ENCODE measurements at places on chromosomes 6 and 20.

GRCh38 chr6:13453771-13454251 is 33.6 kb downstream of the GFOD1 start:
- DNase-seq, result no peak

GRCh38 chr20:2872459-2873009 is 747 bp upstream of the PTPRA start:
- peak; percentile 75 for DNase-seq

DNA sequence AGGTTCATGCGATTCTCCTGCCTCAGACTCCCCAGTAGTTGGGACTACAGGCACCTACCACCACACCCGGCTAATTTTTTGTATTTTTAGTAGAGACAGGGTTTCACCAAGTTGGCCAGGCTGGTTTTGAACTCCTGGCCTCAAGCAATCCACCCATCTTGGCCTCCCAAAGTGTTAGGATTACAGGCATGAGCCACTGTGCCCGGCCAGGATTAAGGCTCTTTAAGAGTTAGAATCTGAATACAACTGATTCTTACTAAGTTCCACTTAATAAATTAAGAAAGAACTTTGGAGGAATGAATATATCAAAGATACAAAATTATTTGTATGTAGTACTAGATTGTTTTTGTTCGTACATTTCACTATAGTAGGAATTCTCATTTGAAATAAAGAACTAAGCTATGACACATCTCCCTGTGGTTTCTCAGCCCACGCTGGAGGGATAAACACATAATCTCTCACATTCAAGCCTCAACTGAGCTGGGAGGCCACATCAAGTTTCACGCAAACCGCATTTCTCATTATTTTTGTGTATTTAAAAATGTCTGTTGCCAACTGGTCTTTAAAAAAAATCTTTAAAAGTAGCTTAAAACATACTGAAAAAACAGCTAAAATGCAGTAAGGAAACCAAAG is 34.2 kb downstream of the DTNBP1 start:
- no peak for DNase-seq

DNA sequence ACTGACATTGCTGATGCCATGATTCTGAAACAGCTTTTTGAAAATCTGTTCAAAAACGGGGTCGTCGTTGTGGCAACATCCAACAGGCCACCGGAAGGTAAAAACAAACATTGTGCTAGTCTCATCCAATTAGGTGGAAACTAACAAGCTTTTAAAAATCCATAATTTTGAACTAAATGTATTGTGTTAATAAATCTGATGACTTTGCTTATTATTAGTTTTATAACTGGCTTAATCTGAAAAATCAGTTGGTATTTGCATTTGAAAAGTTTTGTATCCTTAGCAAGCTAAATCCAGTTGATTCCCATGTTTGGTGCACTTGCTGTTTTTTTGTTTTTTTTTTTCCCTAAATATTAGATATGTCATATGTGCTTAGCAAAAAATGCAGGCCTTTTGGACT is 71.4 kb downstream of the AFG1L start:
- no peak for DNase-seq

GRCh38 chr6:33314515-33314942 is 651 bp upstream of the TAPBP start:
- peak; percentile 73 for DNase-seq

DNA sequence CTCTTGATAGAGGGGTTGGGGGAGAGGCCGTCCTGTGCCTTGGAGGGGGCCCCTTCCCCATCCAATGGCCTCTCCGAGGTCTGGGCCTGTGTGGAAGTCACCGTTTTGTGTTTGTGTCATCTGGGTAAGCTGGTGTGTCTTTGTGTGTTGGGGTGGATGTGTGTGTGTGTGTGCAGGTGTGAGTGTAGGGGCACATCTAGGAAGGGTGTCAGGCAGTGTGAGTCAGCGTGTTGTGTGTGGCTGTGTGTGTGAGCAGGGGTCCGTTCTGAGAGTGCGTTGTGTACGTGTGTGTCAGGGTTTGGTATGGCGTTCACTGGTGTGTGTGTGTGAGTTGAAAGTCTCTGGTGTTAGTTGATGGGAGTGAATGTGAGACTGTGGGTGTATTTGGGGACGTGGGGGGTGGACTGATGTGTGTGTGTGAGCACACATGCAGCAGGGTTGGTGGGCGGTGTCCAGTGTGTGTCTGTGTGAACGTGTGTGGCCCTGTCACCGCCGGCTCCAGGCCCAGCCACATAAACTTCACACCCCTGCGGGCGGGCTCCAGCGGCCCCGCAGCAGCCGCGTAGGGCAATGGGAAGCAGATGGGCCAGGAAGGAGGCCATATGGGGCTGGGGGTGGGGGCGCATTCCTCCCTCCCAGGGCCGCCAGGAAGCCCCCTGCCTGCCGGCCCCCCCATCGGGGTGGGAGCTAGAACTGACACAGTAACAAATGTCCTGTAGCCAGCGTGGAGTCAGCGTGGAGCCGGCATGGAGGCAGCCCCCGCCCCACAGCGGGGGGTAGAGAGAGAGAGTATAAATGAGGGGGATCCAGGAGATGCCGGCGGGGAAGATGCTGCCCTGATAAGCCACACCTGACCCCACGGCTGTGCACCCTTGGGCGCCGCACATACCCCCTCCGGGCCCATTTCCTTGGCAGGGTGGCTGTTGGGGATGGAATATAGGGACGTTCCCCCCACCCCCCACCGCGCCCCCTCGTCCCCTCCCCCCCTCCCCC is 32.1 kb downstream of the SNAI1 start:
- peak; percentile 73 for DNase-seq

- no peak for DNase-seq
These were observed 60.5 kb downstream of the CD83 start for GRCh38 chr6:14178083-14178445.

DNA sequence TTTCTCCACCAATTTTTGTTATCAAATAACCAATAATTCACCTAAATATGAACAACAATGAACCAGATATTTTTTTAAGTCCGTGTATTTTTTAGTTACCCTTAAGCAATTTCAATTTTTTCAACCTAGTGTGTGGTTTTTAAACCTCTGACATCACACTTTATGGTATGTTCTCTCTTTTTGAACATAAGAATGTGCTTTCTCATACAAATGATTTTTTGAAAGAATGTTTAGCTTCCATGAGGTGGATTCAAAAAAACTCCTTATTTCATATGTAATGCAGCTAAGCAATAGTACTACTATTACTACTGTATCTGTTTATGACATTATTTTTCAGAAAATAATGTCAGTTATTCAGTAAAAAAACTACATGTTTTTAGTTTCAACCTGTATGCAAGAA is 19.4 kb upstream of the MEI4 start:
- DNase-seq, result no peak

DNA sequence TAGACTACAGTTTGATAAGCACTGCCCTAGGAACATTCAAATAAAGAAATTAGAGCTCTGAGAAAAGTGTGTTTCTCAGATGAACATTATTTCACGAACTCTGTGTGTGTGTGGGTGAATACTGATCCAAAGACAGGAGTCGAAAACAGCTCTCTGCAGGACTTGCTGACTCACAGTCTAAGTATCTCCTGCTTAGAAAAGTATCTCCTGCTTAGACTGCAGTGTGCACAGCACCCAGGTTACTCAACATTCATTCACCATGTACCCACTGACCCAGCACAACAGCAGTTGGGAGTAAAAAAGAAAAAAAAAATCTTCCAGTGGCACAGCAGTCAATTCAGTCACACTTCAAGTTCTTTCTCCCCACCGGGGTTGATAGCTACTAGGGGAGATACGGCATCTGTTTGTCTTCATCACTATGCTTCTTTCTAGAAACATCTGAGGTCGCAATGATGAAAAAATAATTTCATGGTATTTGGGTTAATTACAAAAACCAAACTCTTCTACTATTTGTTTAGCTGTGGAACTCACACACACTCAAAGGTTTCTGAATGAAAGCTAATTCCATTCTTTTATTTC is 48.0 kb downstream of the GCLC start:
- DNase-seq, result no peak

- DNase-seq, result no peak
These were observed 164.3 kb upstream of the TFAP2D start for GRCh38 chr6:50549026-50549425.

DNA sequence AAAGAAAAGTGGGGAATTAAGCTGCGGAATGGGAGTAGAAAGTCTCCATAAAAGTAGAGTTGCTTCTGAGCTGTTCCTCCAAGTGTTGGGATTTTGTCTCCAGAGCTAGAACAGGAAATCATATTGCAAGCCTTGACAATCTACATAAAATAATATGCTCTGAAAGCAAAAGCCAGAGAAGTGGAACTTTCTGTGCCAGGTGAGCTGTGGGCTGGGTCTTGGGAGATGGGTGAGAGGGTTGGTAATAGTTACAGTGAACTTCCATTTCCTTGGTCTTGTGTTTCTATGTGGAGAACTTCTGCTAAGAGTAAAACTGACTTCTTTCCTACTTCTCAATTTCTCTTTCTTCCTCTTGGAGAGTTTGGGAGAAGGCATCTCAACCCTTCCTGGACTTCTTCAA is 6.3 kb upstream of the HMGN4 start:
- no peak for DNase-seq

- no peak for DNase-seq
These were observed 120.7 kb upstream of the ADGRF1 start for GRCh38 chr6:47162793-47163192.

- DNase-seq, result no peak
These were observed 109.2 kb upstream of the PTPN1 start for GRCh38 chr20:50400705-50401586.

- no peak for DNase-seq
These were observed 119.4 kb upstream of the GJE1 start for GRCh38 chr6:142013287-142013686.

GRCh38 chr20:49785852-49786175 is 26.8 kb upstream of the SLC9A8 start:
- no peak for DNase-seq

DNA sequence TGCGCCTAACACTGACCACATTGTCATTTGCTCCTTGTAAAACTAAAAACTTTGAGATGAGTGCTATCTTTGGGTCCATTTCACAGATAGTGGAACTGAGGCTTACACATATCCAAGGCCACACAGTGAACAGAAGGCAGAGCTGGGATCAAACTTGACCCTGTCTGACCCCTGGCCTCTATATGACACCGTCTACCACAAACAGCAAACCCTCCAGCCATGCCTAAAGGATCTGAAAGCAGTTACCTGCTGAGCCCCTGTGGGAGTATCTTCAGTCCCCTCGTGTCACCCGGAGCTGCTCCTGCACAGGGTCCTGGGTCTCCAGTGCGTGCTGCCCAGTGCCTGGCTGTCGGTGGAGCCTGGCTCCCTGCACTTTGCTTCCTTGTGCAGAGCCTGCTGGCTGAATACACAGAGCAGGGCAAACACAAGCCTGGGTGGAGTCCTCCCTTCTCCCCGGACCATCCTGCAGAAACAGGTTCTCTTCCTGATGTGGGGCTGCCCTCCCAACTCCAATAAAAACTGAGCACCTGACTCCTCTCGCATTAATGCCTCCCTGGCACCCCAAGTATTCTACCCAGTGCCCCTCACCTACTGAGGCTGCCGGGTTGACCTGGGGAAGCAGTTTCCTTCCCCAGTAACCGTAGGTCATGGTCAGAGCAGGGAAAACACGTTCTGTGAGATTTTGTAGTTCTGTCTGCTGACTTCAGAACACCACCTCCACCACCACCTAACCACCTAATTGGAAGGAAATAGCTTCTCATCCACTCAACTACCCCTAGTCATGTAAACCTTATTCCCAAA is at the start of gene BCAS1:
Gene BCAS1 (minus strand): TSS at position 408 of the 801 bp plus-strand sequence. CDS start 11,876 bp downstream, outside the sequence.
- no peak for DNase-seq

GRCh38 chr20:39627765-39628164 is 665.6 kb downstream of the DHX35 start:
- DNase-seq, result no peak

DNA sequence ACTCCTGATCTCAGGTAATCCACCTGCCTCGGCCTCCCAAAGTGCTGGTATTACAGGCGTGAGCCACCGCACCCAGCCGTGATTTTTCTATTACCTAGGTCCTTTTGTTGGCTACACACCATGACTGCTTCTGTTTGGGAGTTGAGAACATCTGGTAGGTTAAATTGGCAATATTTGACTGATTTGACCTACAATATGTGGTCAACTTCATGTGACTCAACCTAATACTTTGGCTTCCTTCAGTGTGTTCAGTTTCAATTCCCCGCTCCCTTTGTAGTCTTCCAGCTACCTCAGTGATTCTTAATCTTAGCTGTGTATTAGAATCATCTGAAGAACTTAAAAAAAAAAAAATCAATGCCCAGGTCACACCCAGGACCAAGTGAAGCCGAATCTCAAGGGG is 47.4 kb downstream of the MYB start:
- no peak for DNase-seq

DNA sequence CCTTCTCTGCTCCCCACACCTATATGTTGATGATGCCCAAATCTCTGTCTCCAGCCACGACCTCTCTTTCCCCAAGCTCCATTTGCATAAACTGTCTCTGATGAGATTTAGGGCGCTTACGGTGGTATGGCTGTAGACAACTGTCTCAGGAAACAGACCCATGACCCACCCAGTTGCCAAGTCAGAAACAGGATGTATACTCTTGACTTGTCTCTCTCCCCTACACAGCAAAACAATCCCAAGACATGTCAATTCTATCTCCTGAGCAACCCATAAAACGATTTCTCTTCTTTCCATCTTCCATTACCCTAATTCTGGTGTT is 13.9 kb downstream of the GNL1 start:
- no peak for DNase-seq

- no peak for DNase-seq
These were observed 8.0 kb downstream of the CD2AP start for GRCh38 chr6:47485491-47486135.

GRCh38 chr20:1062334-1063010 is 55.9 kb upstream of the PSMF1 start:
- DNase-seq, result no peak

- DNase-seq, result no peak
These were observed 85.5 kb downstream of the ARID1B start for GRCh38 chr6:156862711-156863110.

DNA sequence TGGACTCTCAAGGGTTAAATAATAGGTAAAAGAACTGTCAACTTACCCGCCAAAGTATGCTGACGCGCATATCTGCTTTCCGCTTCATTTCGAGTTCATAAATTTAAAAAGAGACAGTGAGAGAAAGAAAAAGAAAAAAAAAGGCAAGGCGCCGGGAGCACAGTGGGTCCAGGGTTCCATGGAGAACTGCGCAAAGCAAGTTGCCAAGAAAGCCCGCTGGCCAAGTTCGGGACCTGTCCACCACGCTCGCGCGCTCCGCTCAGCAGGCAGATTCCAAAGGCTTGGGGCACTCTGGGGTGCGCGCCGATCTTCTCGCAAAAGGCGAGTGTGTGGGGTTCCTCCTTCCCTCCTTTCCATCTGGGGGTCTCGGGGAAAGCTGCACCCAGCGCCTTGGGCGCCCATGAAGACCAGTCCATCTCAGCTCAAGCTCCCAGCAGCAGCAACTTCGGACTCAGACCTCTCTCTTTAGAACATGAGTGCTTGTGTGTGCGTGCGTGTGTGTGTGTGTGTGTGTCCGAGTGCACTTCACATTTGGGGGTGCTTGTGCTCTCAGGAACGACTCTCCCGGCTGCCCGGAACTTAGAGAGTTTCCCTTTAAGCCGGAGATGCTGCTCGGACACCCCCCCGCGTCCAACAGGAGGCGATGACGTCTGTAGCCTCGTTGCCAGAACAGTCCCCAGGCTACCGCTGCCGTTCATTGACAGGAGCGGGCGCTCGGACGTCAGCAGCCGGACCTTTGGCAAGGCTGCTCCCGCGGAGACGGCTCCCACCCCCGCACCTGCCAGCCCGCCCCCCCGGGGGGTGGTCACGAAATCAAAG is 180.0 kb downstream of the TBXT start:
- peak; percentile 89 for DNase-seq

Measured in right forelimb (tissue), 1 donor.